ENCODE measurements at places on chromosomes 1 and 21.

DNA sequence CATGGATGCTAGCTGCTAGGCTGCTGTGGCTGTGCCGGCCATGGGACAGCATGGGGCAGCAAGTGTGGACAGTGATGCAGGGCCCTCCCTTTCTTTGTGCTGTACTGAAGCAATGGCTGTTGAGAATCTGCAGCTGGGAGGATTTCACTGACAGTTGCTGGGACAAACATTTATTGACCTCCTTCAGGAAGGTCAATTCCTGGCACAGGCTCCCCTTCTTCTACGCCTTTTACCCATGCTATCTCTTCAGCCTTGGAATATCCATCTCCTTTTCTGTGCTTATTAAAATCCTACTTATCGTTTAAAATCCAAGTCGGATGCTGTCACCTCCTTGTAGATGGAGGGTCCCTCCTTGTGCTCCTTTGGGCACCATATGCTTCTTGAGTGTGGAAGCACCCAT lies 213.1 kb upstream of the USP24 start:
- DNase-seq, result no peak

GRCh38 chr1:9654834-9655723 lies 3.5 kb downstream of the PIK3CD start:
- DNase-seq, result no peak

DNA sequence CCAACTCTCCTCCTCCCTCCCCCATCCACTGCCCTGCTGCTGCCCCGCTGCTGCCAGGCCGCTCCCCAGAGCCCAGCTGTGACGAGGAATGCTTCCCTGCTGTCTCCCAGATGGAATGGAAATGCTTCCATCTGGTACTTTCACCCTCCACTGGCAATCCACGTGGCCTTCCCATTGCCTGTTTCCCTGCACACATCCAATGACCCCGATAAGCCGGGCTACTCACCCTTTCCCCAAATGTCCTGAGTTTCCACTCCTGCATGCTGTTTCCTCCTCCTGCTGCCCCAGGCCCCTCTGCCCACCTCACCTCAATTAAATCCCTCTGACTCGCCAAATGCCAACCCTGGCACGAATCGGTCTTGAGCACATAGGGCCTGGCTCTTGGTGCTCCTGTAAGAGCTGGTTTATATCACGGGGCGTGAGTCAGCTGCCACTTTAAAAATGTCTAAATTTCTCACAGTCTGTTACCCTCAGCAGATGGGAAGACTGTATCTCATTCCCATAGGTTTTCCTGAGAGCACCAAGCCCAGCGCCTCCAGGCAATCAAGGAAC lies 36.4 kb downstream of the MRAP start:
- no peak for DNase-seq

DNA sequence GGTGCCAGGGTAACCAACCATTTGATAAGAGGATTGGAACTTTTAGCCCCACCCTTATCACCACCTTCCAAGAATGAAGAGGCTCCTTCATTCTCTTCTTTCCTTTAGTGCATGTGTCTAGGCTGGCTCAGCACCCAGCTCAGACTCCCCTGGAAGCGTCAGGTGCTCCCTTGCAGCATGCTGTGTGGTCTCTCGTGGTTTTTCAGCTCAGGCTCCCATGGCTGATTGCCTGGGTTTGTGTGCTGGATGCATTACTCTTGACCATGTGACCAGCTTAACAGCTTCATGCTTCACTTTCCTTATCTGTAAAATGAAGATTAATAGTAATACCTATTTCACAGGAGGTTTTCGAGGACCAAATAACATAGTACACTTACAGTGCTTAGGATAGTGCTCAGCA lies 198.4 kb downstream of the HHAT start:
- no peak for DNase-seq

- DNase-seq, result no peak
Measured at GRCh38 chr1:64499966-64500365, 30.0 kb downstream of the CACHD1 start.

DNA sequence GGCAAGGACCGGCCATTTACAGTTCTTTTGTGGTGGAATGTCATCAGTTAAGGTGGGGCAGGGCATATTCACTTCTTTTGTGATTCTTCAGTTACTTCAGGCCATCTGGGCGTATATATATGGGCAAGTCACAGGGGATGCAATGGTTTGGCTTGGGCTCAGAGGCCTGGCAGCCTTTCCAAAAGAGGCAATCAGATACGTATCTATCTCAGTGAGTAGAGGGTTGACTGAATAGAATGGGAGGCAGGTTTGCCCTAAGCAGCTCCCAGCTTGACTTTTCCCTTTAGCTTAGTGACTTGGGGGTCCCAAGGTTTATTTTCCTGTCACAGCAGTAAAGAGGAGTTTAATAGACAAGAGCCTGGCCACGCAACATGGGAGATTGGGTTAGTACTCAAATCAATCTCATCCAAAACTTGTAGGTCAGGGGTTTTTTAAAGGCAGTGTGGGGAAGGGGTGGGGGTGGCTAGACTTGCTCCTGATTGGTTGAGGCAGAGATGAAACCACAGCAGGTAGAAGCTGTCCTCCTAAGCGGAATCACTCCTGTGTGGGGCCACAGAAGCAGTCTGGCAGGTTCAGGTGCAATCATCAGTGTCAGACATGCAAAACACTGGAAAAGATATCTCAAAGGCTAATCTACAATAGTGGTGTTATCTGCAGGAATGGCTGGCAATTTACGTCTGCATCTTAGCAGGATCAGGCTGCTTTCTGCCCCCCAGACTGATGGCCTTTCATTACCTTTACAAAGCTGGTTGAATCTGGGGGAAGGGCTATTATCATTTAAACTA lies 112.9 kb downstream of the TLR5 start:
- DNase-seq, result no peak

- no peak for DNase-seq
Measured at GRCh38 chr1:236494586-236495466, 29.0 kb upstream of the LGALS8 start.

DNA sequence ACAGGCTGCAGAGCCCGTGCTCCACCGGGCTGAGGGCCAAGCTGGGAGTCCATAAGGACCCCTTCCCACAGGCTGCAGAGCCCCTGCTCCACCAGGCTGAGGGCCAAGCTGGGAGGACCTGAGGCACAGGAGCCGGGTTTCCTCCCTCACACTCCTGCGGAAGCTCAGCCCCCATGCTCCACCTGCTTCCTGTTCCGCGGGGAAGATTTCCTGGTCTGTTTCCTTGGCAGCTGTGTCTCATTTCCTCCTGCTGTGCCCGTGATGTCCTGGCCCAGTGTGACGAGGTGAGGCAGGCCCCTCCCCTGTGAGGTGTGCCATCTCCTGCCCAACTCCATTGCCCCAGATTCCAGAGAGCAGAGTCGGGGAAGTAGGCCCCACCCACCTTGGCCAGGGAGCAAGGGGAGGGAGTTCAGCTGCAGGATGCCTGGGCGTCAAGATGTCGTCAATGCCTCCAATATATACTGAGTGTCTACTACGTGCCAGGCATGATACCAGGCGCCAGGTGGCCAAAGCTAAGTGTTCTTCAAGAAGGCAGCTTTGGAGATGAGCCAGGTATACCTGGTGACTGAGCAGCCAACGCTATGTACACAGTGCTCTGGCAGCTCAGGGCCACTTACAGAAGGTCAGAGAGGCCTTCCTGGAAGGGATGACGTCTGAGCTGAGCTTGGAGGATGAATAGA lies 58.8 kb downstream of the NAV1 start:
- DNase-seq, result no peak

GRCh38 chr1:159839116-159839849 lies 12.6 kb downstream of the SLAMF8 start:
- no peak for DNase-seq

- DNase-seq, result peak; percentile 8
Measured at GRCh38 chr1:157369808-157370521, 182.3 kb downstream of the FCRL5 start.

DNA sequence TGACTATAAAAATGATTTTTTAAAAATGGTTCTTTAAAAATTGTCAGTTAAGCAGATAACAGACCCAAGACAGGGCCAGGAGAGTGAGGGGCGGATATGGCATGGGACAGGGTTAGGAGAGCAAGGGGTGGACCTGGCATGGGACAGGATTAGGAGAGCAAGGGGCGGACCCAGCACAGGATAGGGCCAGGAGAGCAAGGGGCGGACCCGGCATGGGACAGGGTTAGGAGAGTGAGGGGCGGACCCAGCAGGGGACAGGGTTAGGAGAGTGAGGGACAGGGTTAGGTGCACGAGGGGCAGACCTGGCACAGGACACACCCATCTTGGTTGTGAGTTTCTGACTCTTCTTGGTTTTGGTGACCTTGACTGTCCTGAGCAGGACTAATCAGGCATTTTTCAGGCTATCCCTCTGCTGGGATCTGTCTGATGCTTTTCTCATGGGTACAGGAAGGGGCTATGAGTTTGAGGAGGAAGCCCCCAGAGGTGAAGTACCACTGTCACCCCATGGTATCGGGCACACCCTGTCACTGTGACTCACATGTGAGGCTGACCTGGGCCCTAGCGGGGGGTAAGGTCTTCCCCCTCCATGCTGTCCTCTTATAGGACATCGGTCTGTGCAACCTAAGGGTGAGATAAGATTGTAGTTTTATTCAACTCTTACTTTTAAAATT lies 159.0 kb upstream of the COL6A1 start:
- no peak for DNase-seq

DNA sequence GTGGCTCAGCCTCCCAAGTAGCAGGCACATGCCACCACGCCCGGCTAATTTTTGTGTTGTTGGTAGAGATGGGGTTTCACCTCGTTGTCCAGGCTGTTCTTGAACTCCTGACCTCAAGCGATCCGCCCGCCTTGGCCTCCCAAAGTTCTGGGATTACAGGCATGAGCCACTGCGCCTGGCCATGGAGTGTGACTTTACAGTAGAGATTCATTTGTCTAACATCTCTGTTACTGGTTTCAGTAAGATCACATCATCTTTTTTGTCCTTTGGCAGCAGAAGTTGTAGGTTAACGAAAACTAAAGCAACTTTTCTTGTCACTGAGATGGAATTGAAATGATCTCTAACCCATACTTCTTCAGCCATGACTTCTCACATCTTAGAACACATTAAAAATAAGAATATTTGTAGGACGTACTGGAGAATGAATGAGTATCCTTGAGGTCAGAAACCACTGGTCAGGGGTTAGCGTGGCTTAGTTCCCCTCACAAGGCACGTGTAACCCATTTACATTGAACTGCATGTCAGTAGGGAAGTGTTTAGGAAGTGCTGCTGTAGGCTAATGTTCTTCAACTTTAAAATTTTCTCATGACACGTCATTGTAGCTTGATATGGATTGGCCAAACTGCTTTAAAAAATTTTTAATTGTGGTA lies 75.9 kb downstream of the CAMTA1 start:
- DNase-seq, result no peak

- DNase-seq, result no peak
Measured at GRCh38 chr1:168453056-168453455, 90.7 kb downstream of the XCL2 start.

DNA sequence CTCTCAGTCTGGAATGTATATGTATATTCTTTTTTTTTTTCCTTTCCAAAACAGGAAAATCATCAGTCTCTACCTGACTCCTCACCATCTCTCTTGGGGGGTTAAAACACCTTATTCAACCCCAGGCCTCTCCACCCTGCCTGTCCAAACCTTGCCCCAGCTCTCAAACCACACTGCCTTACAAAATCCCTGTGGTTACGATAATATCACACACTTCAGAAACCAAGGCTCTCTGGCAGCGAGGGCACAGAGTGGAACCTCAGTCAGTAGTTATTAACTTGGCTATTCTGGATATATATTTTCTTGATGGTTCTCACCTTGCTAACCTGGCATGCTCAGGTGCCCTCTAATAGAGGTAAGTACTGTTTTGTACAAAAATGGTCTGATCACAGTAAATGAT lies 24.7 kb downstream of the KIAA0040 start:
- DNase-seq, result no peak

DNA sequence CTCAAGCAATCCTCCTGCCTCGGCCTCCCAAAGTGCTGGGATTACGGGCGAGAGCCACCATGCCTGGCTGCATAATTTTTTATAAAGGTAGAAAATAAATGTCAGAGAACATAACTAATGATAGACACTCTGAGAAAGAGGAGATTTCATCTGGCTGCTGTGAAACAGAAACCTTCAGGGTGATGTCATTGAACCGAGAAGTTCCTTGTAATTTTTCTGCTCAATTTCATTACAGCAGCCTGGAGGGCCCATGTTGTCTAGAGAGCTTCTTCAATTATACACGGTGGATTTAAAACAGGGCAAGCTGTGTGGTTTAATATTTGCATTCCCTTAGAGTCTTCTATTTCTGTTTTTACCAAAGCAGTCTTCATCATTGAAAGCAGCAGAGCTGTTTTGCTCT lies 64.3 kb upstream of the MORC3 start:
- no peak for DNase-seq

GRCh38 chr21:38914528-38915293 lies 109.0 kb downstream of the ETS2 start:
- no peak for DNase-seq

DNA sequence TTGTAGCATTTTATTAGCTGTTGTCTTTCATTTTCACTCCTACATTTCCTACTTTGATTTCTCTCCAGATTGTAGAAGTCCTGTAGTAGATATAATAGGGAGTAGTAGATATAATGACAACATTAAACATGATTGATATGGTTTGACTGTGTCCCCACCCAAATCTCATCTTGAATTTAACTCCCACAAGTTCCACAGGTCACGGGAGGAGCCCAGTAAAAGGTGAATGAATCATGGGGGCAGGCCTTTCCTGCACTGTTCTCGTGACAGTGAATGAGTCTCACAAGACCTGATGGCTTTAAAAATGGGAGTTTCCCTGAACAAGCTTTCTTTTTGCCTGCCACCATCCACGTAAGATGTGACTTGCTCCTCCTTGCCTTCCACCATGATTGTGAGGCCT lies 7.5 kb upstream of the PRDX6 start:
- DNase-seq, result no peak

GRCh38 chr1:111758373-111758772 lies 2.7 kb downstream of the DDX20 start:
- DNase-seq, result no peak

DNA sequence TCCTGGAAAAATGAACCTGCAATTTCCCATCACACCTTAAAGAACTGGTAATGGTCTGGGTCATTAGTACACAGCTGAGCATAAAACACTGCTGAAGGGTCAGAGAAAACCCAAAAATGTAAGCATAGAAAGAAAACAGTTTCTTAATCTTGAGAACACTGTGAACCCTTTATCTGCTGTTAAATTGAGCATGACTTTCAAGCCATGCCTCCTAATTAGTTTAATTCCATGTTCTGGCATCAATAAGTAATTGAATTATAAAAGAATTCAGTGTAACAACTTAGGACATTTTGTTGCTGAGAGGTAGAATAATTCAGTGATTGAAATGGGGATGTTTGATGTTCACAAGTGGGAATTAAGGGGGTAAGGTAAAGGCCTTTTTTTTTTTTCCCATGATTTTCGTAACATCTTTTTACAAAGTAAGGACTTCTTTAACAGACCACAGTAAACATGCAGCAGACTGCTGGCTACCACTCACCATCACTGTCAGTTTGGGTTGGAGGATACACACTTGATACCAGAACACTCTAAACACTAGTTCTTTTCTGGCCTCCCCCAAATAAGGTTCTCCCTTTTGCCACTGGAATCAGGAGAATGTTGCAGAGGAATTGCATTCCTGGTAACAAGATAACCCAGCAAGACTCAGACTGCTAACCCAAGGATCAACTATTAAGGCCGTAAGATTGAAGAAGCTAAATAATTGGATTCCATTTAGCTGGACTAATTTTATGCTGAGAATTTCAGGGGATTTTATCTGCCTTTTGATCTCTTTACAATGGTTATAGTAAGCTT lies 3.0 kb downstream of the RWDD3 start:
- no peak for DNase-seq
